ENCODE measurements at places on chromosomes 7 and 10.
A peak's percentile ranks its signal among the peaks of the same experiment; 100 is the strongest.

DNA sequence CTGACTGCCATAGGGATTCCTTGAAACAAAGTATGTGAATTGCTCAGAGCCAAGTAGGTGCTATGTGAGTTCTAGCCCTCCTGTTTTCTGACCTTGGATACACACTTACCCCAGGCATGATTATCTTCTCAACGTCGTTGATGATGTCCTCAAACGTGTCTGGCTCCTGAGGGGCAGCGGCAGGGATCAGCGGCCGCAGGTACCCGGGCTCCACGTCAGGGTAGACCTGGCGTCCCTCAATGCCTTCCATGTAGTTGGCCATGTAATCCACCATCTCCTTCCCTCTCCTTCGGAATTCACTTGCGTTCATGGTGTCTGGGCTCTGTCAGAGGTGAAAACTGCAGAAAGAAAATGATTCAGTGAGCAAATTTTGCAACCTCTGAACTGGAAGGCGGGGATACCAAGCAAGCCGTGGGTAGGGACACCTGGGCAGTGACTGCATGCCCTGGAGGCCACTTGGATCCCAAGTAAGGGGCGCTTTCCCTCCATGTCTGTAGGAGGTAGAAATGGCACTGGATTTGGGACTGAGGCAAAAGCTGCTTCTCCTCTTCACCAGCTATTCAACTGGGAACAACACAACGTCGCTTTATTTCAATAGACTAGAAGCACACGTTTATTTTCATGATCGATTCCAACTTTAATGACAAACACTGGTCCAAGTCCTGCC is 21.3 kb downstream of the DDC start:
- DNase-seq: no peak

GRCh38 chr10:21337171-21337792 is 188.2 kb downstream of the SKIDA1 start:
- DNase-seq: no peak

- peak; percentile 1 for DNase-seq
These were observed 53.0 kb downstream of the ASNS start for GRCh38 chr7:97819161-97819560.

- peak; percentile 53 for DNase-seq
These were observed 36.5 kb upstream of the PDZD8 start for GRCh38 chr10:117411479-117412399.

DNA sequence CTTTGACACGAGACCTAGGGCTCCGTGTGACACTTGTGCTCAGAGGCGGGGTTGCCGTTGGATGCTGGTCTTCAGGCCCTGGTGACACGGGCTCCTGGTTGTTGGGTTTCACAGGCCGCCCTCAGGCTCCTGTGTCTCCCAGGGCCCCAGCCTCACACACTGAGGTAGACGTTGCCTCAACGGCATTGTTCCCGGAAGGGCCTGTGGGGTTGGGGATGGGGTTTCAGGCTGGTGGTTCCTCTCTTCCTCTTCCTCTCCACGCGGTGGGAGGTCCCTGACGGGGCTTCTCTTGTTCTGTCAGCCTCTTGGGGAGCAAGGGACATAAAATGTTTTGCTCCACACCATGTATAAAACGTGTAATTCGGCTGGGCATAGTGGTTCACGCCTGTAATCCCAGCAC is 125.1 kb downstream of the TRRAP start:
- DNase-seq: no peak

DNA sequence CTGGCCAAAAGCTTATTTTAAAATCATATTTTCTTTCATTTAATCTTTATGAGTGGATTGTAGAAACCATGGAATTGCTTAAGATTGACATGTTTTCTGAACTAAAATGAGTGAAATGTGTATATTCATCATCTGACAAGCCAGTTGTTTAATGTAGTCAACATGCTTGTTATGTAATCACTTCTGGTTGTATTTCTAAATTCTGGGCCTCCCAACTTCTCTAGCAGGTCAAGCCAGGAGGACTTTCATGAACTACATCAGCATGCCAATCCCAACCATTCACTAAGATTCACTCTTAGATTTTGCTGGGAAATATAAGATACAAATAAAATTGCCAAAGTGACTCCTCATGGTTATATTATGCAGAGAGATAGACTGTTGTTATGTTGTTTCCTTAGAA is 21.1 kb upstream of the MAP3K8 start:
- no peak for DNase-seq

DNA sequence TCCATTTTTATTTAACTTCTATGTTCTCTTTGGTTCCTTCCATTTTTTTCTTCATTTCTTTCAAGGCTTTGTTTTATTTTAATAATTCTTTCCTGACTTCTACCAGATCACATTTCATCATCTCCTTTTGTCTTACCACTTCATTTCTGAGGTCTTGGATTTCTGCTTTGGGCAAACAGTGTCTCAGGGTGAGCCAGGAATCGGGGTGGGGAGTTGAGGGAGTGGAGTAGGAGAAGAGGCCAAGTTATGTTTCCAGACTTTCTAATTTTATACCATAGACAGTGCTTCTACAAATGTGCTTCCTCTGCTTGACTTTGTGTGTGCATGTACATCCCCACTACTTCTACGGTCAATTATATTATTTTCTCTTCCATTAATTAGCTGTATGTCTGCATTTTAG is 112.1 kb downstream of the PRKG1 start:
- no peak for DNase-seq

- no peak for DNase-seq
These were observed 12.6 kb downstream of the GTF2IRD1 start for GRCh38 chr7:74466196-74466813.

DNA sequence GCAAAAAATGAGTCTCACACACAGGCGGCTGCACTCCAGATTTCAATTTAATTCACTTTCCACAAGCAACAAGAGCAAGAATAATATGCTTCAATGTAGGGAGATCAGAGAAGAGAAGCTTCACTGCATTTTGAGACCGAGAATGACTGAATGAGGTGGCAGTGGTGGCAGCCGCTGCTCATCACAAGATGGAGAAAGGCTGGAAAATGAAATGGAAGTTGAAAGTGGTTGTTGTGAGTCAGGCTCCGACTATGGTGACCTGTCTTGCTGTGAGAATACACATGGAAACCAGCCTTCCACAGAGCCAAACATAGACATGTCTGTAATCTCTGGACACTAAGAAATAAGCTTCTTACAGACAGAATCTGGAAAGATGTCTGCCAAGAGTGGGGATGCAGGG is 499.6 kb upstream of the LRRN3 start:
- no peak for DNase-seq

DNA sequence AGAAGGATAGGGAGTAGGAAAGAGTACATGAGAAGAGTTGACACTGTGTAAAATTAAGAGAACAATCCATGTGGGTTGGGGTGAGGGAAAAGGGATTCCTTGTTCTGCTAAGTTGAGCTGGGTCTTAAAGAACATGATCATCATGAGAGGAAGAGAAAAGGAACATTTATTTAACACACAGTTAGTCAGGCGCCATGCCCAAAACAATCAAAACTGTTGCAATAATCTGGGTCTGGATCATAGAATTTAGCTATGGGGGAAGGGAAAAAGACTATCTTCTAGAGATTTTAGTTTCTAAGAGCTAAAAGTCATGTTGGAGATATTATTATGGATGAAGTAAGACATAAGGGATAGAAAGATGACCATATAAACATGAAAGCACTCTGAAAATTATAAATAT is 178.9 kb downstream of the SEM1 start:
- DNase-seq: no peak

DNA sequence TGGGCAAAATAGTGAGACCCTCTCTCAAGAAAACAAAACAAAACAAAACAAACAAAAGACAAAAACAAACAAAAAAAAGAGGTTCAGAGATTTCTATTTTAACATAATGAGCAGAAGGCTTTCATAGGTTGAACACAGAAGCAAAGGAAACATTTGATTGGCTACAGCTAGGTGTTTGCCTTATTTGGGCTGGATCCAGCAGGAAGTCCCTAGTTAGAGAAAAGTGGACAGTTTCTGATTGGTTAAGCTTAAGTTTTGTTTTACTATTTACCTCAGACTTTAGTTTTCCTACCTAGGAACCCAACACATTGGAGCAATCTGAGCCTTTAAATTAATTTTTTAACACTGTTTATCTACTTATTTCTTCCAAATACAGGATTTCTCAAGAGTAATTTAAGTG is 566.5 kb upstream of the PCDH15 start:
- DNase-seq: no peak

Data from NCI-H146 (cell line).